Sigmoid colon (tissue), 7 donors: ENCODE measurements at places on chromosomes 12 and 14. TPM values are rescaled to one million over a fixed set of nuclear protein-coding genes. Genes with fewer than 3 reads are reported as not detected.

The ENO2 gene
- total RNA-seq: 34.1 TPM

- DNase-seq: no peak
Observed at GRCh38 chr14:44370727-44371126, 136.4 kb downstream of the FSCB start.

GRCh38 chr14:99128185-99128584 is 143.8 kb downstream of the BCL11B start:
- no peak for DNase-seq

- no peak for DNase-seq
Observed at GRCh38 chr12:4268329-4269181, 5.0 kb upstream of the CCND2 start.

The RACGAP1 gene
- total RNA-seq: 14.1 TPM

The ARPC3 gene
- total RNA-seq: 156 TPM

The PRR4 gene
- total RNA-seq: 4.4 TPM

The ZDHHC22 gene
- 0.49 TPM for total RNA-seq

The PSME1 gene
- 186 TPM for total RNA-seq

GRCh38 chr12:96085475-96085874 is 50.1 kb upstream of the LTA4H start:
- no peak for DNase-seq

- no peak for DNase-seq
Observed at GRCh38 chr12:3342051-3342450, 149.0 kb upstream of the PRMT8 start.

The NGB gene
- total RNA-seq: 9.5 TPM

The XRCC3 gene
- total RNA-seq: 7.5 TPM

GRCh38 chr14:54241517-54241916 is 155.3 kb upstream of the CDKN3 start:
- DNase-seq: no peak

DNA sequence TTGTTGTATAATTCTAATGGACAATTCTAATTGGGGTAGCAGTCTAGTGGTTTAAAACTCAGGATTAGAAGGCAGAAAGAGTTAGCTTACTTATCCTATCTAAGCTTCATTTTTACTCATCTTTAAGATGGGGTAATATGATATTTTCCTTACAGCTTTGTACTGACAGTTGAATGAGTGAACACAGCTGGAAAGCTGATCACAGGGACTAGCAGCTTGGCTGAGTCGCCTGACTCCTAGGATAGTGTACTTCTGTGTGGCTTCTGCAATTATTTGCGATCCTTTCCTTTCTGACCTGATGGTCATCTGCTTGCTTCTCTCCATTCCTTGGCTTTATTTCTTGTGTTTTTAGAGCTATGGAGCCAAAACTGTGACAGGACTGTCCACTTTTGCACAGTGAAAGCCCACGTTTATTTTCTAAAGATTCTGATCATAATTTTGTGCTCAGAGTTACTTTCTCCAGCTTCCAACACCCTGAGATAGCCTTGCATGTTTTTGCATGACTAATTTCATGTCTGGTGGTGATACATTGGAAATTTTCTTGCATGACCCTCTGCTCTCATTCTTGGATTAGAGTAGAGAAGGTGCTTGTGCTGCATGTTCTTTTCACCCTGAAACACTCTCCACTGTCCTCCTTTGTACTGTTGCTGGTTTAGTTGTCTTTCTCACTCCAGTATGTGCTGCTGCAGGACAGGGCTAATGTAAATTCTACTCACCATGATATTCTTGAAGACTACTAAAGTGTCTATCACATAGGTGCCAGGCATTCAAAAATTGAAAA is 377.0 kb upstream of the ATP2B1 start:
- DNase-seq: no peak

DNA sequence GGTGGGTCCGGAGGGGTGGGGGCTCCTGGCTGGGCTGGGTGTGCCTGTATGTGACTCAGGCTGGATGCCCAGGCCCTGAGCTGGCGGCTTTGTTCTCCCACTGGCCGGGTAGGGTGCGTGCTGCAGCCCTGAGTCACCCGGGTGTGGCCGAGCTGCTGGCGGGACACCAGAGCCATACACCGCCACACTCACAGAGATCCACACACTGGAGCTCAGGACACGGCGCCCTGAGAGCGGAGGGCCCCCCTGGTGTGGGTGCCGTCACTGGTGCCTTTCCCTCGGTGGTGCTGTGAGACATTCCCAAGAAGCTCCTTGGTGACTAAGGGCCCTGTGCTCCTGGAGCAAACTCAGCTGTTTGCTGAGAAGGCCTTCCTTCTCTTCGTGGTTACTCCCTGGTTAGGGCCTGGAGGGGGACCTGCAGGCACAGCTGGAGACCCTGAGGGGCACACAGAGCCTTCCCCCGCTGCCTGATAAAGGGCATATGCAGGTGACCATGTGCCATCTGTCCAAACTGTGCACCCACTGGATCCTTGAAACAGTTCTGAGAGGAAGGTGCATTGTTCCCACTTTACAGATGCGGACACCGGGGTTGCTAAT is 44.3 kb downstream of the KRT80 start:
- DNase-seq: peak; percentile 95

The TMEM233 gene
- not detected for total RNA-seq

DNA sequence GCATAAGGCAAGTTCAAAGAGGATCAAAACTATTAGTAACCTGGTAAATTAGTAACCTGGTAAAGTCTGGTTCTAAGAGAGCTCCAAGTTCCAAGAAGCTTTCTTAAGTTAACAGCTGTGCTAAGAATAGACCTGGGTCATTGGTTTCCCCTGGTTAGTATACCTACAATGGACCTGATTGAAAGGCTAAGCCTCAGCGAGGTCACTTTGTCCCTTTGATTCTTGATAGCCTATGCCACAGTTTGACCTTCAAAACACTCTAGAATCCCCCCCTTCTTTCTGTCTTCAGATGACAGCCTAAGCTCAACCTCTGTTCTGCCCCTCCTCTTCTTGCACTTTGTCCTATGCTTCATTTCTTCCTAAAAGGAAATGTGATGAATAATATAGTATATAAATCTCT is 53.0 kb downstream of the LLPH start:
- DNase-seq: no peak

- no peak for DNase-seq
Observed at GRCh38 chr14:22537436-22538310, 51.4 kb downstream of the DAD1 start.

The PRH2 gene
- total RNA-seq: 1.2 TPM

DNA sequence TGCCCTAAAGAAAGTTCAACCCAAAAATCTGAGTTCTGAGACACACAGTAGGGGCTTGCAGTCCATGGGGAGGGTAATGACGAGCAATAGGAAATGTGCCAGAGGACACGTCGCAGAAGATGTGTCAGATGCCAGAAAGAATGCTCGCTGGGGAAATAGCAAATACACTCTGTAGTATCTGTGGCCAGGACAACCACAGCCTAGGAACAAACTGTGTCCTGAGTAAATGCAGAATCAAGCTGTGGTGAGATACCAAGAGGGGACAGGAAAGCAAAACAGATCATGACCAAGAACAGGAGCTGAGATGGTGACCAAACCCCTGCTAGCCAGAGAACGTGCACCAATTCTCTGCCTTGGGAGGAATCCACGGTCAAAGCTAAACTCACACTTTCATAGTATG is 9.1 kb downstream of the CRACR2A start:
- DNase-seq: no peak

DNA sequence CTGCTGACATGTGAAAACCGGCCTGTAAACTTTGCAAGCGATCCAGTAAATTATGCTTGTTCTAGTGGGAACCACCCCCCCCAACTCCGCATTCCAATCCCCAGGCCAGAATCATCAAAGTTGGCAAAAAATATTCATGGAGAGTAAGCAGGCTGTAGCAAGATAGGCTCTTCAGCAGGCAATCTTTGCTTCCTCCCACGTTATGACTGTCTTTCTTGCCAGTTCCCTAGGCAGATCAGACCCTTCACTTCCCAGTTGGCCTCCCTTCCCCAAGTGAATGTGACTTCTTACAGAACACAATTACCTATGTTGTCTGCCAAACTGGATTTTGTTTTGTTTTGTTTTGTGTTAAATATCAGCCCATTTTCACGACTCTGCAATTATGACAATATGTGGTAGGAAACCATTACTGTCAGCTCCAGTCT is 1.2 kb upstream of the PTGER2 start:
- DNase-seq: no peak

The CDH24 gene
- total RNA-seq: 2.1 TPM

The BHLHE41 gene
- 6.3 TPM for total RNA-seq

DNA sequence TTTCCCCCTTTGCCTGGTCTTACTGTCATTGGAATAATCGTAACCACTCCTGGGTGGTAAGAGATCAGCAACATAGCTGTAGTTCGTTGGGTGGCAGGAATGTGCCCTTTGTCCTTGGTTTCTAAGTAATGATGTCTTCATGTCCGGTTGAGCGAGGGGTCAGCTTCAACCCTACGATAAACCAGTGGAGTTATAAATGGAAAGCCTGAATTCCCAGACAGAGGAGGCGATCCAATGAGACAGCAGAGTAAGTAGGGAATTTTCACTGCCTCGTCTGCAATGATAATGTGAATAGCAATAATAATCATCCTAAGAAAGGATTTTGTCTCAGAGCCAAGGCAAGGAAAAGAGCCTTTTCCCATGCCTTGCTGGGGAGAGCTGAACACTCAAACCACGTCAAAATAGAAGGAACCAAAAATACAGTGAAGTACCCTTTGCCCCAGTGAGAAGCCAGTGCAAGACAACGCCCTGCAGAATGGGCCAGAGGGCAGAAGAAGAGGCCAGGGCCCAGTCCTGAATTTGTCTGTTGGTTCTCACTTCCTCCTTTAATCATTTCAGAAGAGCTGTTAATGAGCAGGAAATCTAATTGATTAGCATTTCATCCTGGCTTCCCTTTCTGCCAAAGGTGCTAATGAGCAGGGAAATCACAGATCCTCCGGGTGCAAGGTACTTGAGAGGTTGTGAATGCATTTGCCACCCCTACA is 330.7 kb downstream of the CACNA1C start:
- DNase-seq: no peak

The SLC25A29 gene
- total RNA-seq: 40.4 TPM

GRCh38 chr14:39991041-39991440 is 558.8 kb upstream of the FBXO33 start:
- no peak for DNase-seq
